Hematopoietic multipotent progenitor cell treated with erythropoietin and hydrocortisone succinate and interleukin-3 and kit ligand, for 6 days (in vitro differentiated cells): ENCODE measurements at places on chromosomes 1 and 21.
A peak's percentile ranks its signal among the peaks of the same experiment; 100 is the strongest.

DNA sequence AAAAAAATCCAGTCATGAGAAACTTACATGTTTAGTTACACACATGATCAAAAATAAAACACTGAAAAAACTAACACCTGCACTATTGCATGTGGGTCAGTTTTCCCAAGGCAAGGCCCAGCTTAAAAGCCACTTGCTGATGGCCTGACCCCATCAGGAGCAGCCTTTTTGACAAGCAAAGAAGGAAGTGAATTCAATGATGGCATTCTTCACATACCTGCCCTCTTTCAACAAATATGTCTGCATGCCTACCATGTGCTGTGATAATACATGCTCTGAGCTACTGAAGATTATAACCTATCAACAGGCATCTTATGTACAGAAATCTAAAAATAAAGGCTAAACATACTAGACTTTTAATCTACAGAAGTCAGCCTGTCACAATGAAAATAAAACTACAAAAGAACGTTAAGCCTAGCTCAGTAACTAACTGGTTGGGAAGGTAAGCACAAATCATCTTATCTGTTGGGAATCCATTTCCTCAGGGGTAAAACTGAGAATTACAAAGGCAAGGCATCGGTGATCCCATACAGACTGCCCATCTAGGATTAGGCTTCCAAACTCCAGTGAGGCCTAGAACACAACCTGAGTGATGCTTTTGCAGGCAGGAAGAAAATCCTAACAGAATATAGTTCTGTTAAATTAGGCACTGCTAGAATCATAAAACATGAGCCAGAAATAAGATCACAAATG is 14.5 kb downstream of the SORT1 start:
- DNase-seq: no peak

DNA sequence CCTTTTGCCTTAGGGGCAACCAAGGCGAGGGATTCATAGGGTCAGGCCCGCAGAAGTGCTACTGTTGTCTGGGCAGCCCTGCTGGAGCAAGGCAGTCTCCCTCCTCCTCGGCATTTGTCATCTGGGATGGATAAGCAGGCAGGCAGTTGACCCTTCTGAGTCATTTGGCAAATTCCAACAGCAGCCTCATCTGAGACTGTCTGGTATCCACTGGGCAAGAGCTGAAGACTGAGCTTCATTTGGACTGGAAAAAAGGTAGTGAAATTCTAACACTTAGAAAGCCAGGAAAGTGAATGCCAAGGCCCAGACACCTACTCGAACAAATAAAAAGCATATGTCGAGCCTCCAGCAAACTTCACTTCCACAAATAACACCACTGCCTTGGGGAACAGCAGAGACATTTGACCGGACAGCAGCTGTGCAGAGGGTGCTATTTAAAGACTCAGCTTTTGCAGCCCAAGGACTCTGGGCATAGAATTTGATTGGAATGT is 4.0 kb upstream of the ZBTB40 start:
- no peak for DNase-seq

- DNase-seq: no peak
These were observed 36.7 kb downstream of the EGLN1 start for GRCh38 chr1:231385416-231385748.

GRCh38 chr1:226362361-226362760 is 45.5 kb downstream of the PARP1 start:
- DNase-seq: no peak

GRCh38 chr1:44862829-44863401 is 19.9 kb upstream of the PTCH2 start:
- no peak for DNase-seq

GRCh38 chr1:118333601-118334210 is 148.7 kb upstream of the SPAG17 start:
- DNase-seq: no peak

DNA sequence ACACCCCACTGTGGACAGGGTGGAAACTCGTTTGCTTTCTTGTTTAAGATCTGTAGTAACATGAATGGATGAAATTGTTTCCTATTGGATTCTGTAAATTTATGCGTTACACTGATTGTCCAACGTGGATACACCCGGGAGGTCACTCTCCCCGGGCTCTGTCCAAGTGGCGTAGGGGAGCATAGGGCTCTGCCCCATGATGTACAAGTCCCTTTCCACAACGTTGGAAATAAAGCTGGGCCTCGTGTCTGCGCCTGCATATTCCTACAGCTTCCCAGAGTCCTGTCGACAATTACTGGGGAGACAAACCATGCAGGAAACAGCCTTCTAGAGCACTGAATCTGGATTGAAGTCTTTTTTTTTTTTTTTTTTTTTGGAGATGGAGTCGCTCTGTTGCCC is 1.4 kb downstream of the RCC1 start:
- peak; percentile 47 for DNase-seq

DNA sequence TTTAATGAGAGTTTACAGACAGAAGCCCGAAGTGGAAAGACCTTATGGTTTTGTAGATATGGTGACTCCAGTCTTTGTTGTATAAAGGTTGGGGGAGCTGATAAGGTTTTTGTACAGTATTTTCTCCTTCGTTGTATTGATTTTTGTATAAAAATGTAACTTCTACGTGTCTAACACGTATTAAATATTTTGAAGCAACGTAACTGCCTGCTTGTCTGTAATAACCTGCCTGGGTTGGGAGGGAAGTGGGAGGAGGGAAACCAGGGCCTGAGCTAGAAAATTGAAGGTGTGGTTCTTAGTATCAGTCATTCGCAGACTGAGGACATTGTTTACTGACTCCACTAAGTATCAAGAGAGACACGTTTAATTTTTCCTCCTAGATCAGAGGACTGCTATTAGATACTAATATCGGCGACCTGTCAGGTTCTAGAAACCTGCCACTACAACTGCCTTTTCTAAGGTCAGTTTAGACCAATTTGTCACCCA is 2.2 kb downstream of the IER5 start:
- DNase-seq: peak; percentile 90

- DNase-seq: no peak
These were observed 167.1 kb downstream of the TGFBR3 start for GRCh38 chr1:91718877-91719276.

GRCh38 chr1:113854234-113854633 is 17.3 kb downstream of the PTPN22 start:
- DNase-seq: no peak

DNA sequence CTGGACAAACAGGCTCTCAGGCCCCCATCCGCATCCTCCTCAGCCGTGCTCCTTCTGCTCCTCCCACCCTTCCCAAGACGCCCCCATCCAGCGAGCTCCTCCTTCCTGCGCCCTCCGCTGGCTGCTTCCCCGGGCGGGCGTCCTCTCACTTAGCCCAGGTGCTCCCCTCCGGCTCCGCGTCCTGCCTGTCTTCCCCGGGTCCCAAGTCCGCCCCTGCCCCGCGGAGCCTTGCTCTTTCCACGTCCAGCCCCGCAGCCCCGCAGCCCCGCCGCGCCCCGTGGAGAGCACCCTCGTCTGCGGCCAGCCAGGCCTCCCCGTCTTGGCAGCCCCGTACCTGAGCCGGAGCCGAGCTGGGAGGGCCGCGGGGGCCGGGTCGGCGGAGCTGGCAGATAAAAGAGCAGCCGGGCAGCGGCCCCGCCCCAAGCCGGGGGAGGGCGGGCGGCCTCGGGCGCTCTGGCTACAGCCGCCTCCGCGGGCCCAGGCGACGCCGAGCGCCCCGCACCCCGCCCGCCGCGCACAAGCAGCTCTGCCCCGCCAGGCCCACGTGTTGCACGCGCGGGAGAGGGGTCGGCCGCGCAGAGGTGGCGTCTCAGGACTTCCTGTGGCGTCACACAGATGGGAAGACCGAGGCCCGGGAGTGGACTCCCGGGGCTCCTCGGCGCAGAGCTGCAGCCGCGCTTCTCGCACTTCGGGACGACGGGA is at the start of gene PAQR7:
Gene PAQR7, minus strand, starts transcription at position 555 of the 702 bp plus-strand sequence. CDS start 11,869 bp downstream, outside the sequence.
- peak; percentile 83 for DNase-seq

- no peak for DNase-seq
These were observed 6.2 kb upstream of the TMEM200B start for GRCh38 chr1:29129916-29130315.

DNA sequence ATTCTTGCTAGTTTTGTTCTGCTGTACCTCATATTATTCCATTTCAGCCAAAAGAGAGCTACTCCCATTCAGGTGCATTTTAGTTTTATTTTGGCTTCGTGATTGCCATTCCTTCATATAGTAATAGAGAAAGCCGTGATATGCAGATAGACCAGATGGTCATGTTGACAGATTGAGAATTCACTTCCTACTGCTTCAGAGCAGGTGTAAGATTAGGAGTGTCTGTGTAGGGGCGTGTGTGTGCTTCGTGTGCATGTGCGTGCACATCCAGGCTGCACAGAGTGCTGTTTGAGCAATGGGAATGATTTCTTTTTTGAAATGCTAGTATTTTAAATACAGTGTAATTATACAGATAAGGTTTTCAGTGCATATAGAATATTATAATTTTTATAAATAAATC is 10.3 kb downstream of the NFIA start:
- no peak for DNase-seq

DNA sequence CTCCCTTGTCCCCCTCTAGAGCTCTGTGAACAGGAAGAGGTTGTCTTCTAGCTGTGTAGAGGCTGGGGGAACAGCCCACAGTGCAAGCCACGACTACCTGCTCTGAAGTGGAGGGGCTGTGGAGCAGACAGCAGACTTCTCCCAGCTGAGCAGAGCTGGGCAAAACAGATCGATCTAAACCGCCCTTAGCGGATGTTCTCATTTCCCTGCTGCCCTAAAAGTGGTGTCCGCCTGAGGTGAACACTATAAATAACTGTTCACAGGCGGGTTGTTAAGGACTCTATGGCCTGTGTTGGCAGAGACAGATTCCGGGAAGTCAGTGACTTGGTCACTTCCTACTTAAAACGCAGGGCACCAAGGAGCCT is 203.2 kb downstream of the RHOU start:
- DNase-seq: peak; percentile 13

GRCh38 chr1:56547473-56547872 is 31.9 kb downstream of the PLPP3 start:
- no peak for DNase-seq

DNA sequence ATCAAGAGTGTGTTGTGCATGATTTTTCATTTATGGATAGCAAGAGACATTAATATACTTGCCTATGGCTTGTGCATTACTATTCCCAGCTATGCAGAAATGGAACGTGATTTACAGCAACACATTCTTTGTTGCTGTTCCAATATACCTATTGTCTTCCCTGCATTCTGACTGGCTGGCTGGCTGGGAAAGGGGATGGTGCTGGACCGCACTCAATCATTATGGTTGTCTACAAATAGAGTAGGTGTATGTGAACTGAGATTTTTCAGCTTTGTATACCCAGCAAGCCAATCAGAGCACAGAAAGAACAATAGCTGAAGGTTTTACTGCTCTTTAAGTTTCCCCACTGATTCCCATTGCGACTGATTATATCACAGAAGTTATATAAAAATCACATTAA is 167.5 kb downstream of the ATG4C start:
- no peak for DNase-seq

DNA sequence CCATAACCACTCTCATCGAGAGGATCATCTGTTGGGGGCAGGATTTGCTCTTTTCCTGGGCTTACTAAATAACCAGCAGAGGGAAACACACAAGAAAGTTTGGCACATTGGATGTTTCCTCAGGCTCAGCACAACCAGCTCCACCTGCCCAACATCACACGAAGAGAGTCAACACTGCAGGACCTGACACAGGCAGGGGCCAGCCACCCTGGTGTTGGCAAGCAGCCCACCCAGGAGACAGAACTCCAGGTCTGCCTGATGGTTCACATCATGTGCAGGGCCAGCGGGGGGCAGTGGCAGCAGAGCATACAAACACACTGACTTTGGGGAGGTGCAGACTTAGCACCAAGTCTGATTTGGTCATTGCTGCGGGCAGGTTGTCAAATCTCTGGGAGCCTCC is 182.3 kb upstream of the GALNT2 start:
- peak; percentile 28 for DNase-seq

DNA sequence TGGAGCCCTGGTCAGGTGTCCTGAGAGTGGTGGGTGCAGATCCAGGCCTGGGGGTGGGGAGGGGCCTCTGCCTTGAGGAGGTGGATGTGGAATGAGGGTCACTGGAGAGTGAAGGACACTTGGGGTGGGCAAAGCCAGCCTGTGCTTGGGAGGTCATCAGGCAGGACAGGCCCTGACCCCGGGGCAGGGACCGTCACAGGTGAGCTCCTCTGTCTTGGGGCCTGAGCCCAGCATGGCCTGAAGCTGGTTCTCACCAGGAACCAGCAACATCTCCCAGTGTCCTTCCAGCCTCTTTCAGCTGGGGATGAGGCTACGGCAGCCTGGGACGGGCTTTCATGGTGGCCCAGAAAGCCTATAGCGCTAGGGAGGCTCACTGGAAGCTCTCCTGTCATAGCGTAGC is 831 bp upstream of the KRTAP10-2 start:
- no peak for DNase-seq

DNA sequence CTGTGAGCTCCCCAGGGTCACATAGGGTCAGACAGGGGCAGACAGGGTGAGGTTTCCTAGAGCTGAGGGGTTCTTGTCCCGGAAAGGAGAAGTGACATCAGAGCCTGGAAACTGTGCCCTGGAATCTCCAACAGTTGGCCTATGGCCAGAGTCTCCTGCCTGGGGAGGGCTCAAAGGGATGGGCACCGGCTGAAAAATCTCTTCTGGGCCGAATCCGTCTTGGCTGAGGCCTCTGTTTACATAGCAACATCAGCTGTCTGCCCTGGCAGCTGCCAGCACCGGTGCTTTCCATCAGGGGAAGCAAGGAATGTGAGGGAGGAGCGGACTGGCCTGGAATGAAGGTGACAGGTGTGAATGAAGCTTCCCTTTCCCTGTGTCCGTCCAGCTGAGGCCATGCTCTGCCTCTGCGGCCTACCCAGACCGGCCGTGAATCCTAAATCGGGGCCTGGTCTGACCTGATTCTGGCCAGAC is 30.7 kb downstream of the VASH2 start:
- no peak for DNase-seq

GRCh38 chr1:39951926-39952325 is 3.0 kb upstream of the MFSD2A start:
- no peak for DNase-seq

DNA sequence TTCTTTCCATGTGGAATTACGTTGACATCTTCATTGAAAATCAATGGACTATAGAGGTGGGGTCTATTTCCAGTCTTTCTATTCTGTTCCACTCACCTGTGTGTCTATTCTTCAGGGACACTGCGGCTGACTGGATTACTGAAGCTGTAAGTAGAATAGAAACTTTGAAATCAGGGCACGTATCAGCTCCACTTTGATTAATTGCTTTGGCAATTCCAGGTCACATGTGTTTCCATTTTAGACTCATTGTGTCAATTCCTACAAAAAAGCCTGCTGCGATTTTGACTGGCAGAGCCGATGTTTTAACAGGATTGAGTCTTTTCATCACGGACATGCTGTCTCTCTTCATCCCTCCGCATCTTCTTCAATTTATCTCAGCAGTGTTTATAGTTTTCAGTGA is 20.9 kb upstream of the RNF223 start:
- DNase-seq: no peak

DNA sequence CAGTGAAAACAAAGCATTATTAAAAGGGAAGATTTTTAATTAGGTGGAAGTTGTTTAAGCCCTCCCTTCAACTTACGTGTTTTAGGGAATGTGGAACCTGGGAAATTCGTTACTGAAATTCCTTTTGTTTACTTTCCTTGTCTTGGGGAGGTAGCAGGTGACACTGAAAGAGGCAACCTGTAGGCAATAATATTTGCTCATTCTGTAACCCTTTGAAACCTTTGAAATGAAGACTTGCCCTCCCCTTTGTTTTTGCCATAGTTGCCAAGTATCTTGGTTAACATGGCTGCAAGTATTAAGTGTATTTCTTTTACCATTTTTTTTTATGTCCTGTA is 1.7 kb downstream of the MRPS6 start:
- DNase-seq: no peak

GRCh38 chr1:27527890-27528817 is 38.2 kb upstream of the WASF2 start:
- peak; percentile 56 for DNase-seq

- DNase-seq: no peak
These were observed 244.7 kb downstream of the MRPL39 start for GRCh38 chr21:25362375-25363267.

GRCh38 chr1:217896490-217896889 is 265.3 kb downstream of the SPATA17 start:
- no peak for DNase-seq
